Renal cortical epithelial cell (primary cell): ENCODE measurements at places on chromosomes 2 and 18.

DNA sequence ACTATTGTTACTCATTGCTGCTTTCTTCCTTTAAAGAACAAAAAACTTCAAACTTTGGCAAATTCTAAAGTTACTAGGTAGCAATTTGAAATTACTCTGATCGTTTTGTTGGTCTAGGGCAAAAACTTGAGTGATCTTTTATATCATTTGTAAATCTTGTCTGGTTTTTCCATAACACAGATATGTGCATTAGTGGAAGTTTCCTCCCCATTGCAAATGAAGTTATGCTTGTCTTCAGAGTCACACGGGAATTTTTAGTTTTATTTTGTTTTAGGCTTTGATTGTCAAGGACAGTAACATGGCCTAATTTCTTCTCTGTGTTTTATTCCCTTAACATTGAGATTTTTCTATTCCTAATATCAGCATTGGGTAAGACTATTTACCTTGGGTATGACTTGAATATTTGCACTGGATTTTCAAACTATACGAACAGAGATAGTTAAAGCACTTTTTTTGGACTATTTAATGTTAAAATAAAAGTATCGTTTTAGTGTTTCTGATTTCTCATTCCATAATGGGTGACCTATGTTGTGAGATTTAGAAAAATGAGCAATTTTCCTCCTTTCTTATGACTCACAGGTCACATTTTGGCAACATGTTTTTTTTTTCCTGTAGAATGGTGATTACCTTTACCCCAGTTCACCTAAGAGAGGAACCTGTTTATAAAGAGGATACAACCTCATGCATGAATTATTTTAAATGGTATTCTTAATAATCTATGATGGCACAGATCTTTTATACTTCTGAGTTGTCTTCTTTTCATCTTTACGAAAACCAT is 65.0 kb downstream of the BABAM2 start:
- DNase-seq = no peak

- no peak for DNase-seq
Measured at GRCh38 chr2:38323623-38324022, 53.5 kb downstream of the ATL2 start.

DNA sequence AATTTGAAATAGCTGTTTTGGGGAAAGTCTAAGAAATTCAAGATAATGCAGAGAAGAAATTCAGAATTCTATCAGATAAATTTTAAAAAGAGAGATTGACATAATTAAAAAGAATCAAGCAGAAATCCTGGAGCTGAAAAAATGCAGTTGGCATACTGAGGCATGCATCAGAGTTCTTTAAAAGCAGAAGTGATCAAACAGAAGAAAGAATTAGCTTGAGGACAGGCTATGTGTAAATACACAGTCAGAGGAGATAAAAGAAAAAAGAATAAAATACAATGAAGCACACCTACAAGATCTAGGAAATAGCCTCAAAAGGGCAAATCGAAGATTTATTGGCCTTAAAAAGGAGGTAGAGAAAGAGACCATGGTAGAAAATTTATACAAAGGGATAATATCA is 57.1 kb downstream of the CYTIP start:
- DNase-seq = no peak

DNA sequence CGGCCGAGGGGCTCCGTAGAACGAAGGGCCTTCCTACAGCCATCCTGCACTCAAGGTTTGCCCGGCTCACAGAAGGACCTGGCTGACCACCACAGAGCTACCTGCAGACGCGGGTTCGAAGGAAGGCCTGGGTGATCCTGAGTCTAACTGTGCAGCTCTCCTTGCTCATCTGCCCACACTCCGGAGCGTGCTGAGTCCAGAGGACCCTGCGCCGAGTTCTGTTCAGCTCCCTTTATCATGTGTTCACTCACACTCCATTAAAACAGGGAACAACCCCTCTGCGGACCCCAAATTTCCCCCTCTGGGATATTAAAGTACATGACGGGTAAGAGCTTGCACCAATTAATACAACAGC is 138.3 kb downstream of the PXDN start:
- no peak for DNase-seq

- DNase-seq = no peak
Measured at GRCh38 chr2:60267122-60267521, 286.3 kb downstream of the BCL11A start.

DNA sequence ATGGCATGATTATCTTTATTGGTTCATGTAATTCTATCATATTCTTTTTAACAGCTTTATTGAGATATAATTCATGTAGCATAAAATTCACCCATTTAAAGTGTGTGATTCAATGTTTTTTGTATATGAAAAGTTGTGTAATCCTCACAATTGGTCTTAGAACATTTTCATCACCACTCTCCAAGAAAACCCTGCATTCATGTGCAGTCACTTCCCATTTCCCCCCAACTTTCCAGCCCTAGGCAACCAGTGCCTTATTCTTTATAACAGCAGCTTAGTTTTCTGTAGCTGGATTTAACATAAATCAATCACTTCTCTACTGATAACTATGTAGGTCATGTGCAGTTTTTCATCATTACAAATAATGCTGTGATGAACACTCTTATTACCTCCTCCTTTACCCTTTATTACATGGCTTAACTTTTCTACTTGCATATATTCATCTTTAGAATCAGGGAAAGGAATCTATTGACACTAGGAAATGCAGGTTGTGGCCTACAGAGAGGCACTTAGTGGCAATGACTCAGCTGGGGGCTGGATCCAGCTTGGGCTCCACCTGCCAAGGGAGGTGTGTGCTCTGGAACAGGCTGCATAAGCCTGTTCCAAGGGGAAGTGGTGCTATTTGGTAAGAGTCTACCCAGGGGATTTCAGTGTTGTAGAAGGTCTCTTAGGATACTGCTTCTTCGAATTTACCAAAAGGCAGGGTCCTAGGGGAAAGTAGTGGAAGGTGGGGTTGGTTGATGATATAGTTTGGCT is 89.1 kb downstream of the ETAA1 start:
- DNase-seq = peak; percentile 72

GRCh38 chr2:236265675-236266074 is 1.5 kb upstream of the ASB18 start:
- DNase-seq = no peak
